ENCODE measurements at places on chromosomes 3 and 15. TPM values are rescaled to one million over a fixed set of nuclear protein-coding genes. Genes with fewer than 3 reads are reported as not detected.

DNA sequence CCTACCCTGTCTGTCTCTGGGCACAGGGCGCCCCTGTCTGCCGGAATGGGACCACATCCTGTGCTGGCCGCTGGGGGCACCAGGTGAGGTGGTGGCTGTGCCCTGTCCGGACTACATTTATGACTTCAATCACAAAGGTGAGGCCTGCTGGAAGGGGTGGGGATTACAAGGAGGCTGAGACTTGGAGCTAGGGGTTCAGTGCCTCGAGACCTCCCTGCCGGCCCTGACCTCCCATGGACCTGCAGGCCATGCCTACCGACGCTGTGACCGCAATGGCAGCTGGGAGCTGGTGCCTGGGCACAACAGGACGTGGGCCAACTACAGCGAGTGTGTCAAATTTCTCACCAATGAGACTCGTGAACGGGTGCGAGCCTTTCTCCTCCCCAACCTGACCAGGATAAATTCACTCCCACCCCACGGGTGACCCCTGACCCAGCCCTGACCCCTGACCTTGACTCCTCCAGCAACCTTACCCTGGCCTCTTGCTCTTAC is 20.4 kb downstream of the PTH1R start:
- no peak for DNase-seq

DNA sequence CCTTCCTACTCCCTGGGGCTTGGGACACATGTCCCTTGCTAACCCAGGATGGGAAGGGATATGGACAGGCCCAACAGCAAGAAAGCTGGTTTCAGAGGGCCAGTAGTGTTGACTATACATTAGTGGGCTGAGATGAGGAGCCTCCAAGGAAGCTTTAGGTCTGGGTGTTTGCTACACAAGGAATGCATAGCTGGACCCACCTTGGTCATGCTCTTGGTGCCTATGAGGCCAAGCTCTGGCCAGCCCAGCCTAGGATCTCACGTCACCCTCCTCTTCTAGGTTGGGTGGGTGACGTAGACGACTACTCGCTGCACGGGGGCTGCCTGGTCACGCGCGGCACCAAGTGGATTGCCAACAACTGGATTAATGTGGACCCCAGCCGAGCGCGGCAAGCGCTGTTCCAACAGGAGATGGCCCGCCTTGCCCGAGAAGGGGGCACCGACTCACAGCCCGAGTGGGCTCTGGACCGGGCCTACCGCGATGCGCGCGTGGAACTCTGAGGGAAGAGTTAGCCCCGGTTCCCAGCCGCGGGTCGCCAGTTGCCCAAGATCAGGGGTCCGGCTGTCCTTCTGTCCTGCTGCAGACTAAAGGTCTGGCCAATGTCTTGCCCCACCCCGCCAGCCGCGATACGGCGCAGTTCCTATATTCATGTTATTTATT is 653 bp upstream of the WDR6 start:
- DNase-seq = peak; percentile 48

DNA sequence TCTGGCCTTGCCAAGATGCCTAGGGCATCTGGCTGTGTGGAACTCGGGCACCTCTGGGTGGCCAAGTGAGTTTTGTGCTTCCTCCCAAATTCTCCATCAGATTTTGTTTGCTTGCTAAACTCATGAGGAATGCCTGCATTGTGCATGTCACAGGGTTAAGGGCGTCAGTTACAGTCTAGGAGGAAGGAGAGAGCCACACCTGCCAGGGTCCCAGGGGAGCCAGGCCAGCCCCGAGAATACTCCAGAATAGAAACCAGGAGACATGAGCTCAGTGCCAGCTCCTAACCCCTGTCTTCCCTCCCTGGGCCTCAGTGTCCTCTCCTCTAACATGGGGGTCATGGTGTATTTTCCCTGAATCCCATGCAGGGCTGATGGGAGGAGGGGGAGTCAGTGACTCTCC is 22.0 kb upstream of the SKOR1 start:
- no peak for DNase-seq

GRCh38 chr15:73965094-73965757 is 26.9 kb downstream of the STOML1 start:
- peak; percentile 62 for DNase-seq

- DNase-seq = no peak
Measured at GRCh38 chr3:32603064-32603463, 32.4 kb upstream of the DYNC1LI1 start.

DNA sequence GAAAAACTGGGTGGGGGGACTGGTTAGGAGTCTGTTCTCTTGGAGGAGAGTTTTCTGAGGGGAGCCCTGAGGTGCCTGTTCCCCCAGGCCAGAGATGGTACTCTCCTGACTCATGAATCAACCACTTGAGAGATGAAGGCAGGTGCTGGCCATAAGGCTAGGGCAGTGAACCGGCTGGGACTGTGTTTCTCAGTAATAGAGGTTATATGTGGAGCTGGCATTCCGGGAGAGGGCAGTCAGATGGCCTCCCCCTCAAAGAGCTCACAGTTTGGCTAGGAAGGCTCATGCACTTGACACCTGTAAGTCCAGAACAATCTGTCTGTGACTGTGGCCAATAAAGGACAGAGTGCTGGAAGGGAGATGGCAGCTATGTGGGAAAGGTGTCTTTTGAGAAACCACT is 10.0 kb upstream of the SCN10A start:
- no peak for DNase-seq

PEX11A gene
- total RNA-seq = 12.6 TPM

ACVR2B gene
- 1.8 TPM for total RNA-seq

MESP1 gene
- total RNA-seq = 2.5 TPM

P2RY14 gene
- not detected for total RNA-seq

THBS1 gene
- total RNA-seq = 598 TPM
